NCI-H510A (cell line): ENCODE measurements at places on chromosomes 11 and 22.

DNA sequence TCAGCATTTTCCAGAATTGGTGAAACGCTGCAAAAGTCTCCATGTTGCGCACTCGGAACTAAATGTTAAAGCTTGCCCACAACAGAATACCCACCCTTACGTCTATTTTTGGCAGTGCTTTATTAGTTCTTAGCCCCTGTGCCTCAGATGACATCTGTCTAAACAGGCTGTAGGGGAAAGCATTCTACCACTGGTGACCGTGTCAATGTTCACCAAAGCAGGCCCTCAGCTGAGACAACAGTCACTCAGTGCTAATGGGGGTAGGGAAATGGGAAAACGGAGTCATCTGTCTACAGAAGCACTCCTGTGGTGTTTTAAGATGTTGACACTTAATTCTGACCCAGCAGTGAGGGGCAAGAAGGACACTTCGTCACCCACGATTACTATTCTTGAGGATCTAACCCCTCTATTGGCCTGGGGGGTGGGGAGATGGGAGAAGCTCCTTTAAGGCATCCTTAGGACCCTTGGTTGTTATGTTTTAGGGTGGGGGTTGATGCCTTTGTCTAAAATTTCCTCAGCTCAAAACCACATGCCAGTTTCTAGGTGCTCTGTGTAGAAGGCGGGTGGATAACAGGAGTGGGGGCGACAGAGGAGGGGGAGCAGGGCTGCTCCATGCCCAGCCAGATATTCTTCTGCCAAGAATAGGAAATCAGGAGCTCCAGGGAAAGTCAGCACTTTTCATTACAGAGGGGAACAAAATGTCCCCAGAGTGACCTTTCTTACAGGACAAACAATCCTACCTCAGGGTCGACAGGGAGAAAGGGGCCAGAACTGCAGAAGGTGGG is 15.6 kb upstream of the MFRP start:
- no peak for DNase-seq

- DNase-seq = no peak
These were observed 123.6 kb downstream of the ARHGAP42 start for GRCh38 chr11:100810666-100811065.

DNA sequence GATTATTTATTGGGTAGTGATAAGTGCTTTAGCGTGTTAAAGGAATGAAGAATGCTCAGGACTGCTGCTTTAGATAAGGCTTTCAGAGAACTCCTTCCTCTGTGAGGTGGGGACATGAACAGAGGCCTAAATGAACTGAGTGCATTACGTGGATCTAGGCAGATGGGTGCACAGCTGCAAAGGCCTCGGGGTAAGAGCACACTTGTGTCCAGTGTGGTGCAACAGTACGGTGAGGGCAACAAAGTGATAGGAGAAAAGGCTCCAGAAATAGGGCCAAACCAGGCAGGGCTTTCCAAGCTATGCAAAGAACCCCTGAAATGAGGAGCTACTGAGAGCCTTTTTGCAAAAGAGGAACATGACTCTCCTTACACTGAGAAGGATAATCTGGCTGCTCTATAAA is 45.3 kb upstream of the ARHGAP32 start:
- no peak for DNase-seq

GRCh38 chr22:45717789-45718188 is 46.2 kb downstream of the ATXN10 start:
- no peak for DNase-seq

DNA sequence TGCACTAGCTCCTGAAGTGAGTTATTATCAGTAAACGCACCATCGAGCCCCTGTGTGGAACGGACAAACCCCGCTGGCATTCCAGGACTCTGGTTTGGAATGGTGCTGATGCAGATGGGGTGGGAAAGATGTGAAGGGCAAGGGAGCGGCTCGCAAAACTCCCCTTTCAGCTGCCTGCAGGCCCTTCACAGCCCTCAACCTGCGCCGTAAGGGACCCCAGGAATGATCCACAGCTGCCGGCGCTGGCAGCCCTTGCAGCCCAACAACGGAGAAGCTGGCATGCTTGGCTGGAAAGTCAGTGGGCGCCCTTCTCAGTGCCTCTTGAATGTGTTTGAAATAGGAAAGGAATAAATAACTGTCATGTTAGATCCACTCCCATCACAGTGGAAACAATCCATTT is 1445.5 kb downstream of the BRD1 start:
- DNase-seq = no peak

- no peak for DNase-seq
These were observed 1.3 kb downstream of the MYH9 start for GRCh38 chr22:36386351-36386899.

DNA sequence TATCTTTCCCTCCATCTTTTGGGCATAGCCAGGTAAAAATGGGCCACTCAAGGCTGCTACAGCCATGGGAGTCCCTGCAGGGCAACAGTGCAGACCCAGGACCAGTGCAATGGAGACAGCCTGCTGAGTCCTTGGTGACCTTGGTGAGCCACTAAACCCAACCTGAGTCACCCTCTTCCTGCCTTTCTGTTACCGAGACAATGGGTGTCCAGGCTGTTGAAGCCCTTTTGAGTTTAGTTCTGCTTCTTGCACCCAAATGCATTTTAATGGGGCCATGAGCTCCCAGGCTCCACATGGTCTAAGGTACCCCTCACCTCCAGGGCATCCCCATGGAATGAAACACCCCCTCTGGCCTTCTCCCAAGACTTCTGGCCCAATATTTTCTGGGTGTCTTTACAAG is 874 bp upstream of the PLAAT4 start:
- DNase-seq = no peak

DNA sequence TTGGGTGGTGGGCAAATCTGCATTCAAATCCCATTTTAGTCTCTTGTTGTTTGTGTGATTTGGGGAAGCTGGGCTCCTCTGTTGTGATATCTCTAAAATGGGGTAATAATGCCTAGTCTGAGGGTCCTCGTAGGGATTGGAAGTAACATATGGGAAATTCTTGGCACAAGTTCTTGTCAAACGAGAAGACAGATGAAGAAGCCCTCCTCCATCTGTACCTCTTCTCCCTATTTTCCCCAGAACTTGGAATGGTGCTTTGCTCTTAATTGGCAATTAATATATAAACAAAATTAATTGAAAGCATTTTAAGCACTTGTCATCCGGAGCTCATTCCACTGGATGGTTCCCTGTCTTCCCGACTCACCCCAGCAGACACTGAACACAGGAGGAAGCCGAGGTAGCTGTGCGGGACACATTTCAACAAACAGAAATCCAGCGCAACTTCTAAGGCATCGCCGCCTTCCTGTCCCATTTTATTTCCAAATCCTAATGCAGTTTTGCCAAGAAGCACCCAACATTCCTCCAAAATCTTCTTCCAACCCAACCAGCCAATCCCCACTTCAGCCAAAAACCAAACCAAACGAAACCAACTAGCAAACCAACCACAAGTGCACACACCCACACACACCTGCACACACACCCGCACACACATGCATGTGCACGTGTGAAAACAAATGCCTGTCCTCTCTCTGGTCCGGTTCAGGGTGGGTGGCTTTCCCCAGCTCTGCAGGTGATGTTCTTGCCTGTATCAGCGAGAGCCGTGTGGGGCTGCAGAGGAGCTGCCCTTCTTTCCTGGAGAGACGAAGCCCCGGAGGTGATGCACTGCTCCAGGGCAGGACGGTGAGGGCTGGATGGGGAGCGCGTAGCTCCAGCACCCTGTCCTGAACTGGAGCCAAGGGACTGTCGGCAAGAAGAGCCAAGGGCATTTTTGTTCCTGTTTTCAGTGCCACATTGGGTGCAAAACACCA is 100.8 kb upstream of the B3GAT1 start:
- DNase-seq = no peak

DNA sequence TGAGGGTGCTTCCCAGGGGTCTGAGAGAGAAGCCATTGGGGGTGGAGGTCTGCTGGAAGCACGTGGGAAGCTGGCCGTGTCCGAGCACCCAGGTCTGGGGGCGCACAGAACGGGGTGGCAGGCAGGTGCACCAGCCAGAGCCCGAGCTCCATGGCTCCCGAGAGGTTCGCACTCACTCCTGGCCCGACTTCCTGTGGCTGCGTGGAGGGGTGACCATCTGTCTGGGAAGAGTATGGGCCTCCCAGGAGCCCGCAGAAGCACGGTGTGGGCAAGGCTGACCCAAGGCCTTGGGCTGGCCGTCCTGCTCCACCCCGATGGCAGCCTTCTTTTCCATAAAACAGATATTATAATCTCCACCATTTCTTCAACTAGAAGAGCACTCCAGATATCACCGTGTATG is 256.0 kb upstream of the B3GAT1 start:
- DNase-seq = no peak

DNA sequence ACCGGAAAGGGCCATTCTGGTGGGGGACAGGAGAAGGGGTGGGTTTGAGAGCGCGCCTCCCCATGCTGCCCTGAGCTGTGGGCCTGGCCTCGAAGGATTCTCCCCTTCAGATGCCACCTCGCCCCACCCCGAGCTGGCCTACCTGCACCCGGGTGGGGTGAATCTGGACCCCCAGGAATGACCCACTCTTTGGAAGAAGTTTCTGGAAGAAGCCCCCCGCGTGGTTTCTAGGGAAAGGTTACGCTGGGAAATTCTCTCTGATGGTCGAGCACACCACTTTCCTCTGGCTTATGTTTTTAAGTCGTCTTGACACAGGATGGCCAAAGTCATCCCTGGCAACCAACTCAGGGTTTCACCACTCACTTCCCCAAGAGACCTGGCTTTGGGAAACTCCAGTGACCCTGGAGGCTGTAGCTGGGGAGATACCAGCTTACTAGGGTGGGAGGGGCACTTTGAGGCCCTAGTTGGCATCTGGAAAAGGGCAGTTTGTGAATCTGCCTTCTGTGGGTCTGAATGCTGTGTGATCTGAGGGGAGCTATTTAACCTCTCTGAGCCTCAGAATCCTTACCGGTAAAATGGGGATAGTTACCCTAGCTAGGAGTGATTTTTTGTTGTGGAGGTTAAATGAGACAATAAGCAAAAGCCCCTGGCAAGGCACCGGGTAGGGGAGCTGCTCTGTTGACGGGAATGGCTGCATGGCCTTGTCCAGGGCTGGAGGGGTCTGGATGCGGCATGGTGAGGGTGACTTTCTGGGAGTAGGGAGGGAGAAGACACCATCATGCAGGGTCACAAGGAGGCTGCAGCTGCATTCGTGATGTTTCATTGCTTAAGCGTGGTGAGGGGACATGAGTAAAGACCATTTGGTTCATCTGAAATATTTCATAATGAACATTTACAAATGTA is 45.3 kb upstream of the ACCSL start:
- no peak for DNase-seq

DNA sequence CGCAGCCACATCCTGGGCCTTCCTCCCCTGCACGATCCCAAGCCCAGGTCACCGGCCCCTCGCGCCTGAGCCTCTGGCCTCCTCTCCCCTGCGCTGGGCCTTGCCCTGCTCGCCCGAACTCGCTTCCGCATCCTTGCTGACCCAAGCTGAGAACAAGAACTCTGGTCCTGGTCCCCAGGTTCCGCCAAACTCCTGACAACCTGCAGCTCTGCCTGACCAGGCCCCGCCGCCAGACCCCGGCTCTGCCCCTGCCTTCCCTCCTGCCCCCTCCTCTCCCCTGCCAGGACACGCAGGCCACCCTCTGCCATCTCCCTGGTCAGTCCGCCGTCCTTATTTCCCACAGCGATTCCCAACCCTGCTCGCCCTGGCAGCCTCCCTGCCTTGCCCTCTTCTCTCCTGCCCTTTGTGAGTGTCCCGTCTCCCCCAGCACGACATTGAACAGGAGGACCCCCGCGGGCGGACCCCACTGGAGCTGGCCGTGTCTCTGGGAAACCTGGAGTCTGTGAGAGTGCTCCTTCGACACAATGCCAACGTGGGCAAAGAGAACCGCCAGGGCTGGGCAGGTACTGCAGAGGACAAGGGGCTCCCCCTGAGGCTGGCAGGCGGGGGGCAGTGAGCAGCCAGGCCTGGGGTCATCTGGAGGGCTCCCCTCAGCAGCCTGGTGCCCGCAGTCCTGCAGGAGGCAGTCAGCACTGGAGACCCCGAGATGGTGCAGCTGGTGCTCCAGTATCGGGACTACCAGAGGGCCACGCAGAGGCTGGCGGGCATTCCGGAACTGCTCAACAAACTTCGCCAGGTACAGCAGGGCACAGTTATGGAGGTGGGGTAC is 762 bp downstream of the ANKRD13D start:
- no peak for DNase-seq

- no peak for DNase-seq
These were observed 35.9 kb upstream of the SORL1-AS1 start for GRCh38 chr11:121488641-121489040.

DNA sequence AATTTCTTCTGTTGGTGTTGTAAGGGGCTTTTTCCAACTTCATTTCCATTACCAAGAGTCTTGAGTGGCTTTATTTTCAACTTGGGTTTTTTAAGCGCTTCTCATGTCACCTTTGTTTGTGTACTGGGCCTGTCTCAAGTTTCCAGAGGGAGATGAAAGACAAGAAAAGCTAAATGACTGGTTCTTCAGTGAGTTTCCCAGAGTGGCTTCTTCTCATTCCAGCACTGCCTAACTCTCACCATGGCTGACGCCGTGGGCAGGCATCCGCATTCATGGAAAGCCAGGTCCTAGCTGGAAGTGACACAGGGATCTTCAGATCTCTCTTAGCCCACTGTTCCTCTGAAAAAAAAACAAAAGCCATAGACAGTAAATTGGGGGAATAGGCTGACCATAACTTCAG is 28.6 kb downstream of the MARK2 start:
- no peak for DNase-seq

DNA sequence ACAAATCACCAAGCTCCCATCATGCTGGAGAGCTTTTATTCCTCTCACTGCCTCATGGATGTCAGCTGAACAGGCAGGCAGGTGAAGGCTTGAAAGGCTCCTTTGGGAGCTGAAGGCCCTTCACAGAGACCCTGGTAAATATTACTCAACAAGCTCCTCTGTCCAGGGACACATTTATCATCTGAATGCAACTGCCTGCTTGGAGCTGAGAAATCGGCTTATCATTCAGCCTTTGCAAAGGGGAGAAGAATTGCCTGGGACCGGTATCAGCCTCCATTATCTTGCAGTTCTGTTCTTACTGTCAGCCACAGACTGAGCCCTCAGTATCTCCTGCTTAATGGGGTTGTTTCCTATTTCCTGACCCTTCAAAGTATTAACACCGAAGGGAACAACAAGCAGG is 113.8 kb upstream of the PITPNB start:
- DNase-seq = no peak

DNA sequence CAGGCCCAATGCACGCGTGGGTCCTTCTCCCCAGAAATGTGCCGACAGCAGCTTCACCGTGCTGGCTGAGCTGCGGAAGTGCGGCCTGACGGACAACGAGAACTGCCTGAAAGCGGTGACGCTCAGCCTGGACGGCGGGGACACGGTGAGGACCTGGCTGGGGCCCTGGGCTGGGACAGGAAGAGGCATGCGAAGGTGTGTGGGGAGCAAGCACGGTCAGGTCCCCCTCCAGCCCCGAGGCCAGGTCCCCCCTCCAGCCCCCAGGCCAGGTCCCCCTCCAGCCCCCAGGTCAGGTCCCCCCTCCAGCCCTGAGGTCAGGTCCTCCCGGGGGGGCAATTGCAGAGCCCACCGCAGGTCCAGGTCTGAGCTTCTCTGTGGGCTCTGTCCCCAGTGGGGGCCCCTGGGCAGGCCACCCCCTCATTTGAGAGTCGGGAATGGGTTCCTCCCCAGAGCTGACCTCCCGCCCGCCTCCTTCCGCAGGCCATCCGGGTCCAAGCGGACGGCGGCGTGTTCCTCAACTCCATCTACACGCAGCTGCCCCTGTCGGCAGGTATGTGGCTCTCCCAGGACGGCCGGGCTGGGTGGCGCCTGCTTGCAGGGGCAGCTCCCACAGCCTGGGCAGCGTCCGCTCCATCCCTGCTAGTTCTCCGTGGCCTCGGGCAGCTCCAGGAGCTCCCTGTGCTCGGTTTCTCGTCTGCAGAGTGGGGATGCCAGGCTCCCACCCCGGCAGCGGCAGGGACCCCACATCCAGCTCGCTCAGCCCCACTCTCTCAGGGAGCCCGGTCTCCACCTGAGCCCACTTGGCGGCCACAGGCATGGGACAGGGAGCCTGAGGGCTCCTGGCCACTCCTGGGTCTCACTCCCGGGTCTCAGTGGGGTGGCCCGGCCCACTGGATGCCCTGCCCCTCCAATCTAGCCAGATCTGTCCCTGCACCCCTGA is 7.9 kb downstream of the MUC5B start:
- DNase-seq = no peak
